A549 treated with RU486 at 1 μM for 4 hours (cell line): ENCODE measurements at places on chromosomes 12 and 14. TPM values are rescaled to one million over a fixed set of nuclear protein-coding genes. Genes with fewer than 3 reads are reported as not detected.

The ARHGAP9 gene
- 0.22 to 0.68 TPM (median 0.35 TPM) in 5 replicates for total RNA-seq

The GYS2 gene
- not detected in 5 replicates for total RNA-seq

The TMCC3 gene
- 0.86 to 1.1 TPM (median 1.1 TPM) in 5 replicates for total RNA-seq

The STAT2 gene
- 10.6 to 11.7 TPM (median 11.3 TPM) in 5 replicates for total RNA-seq

The SCN8A gene
- 0.89 to 2.3 TPM (median 1.8 TPM) in 5 replicates for total RNA-seq

The FAM90A1 gene
- 0.07 to 0.08 TPM (median 0.08 TPM) in 3 of 5 replicates, not detected in the others for total RNA-seq

The CDKN1B gene
- 12.0 to 21.3 TPM (median 20.1 TPM) in 5 replicates for total RNA-seq

The PLEKHG7 gene
- total RNA-seq, result 0.10 TPM in 1 of 5 replicates, not detected in the others

The ZNF219 gene
- total RNA-seq, result 17.5 to 33.5 TPM (median 29.2 TPM) in 5 replicates

The YAF2 gene
- 20.5 to 29.4 TPM (median 25.8 TPM) in 5 replicates for total RNA-seq

The RTL1 gene
- total RNA-seq, result 0.26 to 0.34 TPM (median 0.27 TPM) in 5 replicates

The BDKRB2 gene
- total RNA-seq, result 2.1 to 3.6 TPM (median 3.2 TPM) in 5 replicates

The LGALS3 gene
- total RNA-seq, result 150 to 195 TPM (median 179 TPM) in 5 replicates

The PLD4 gene
- total RNA-seq, result not detected in 5 replicates
